ENCODE measurements at places on chromosomes 11 and 22. TPM values are rescaled to one million over a fixed set of nuclear protein-coding genes. Genes with fewer than 3 reads are reported as not detected.

Gene KCNK7
- 0.54 TPM for total RNA-seq

Gene TSPAN18
- 13.8 TPM for total RNA-seq

Gene MAFF
- 104 TPM for total RNA-seq

Gene ANO3
- 0.33 TPM for total RNA-seq

GRCh38 chr11:6297831-6298230, 22.5 kb downstream of the CAVIN3 start:
- no peak for DNase-seq

GRCh38 chr11:26958005-26958701, 35.8 kb upstream of the FIBIN start:
- no peak for DNase-seq

- DNase-seq = peak; percentile 85
Observed at GRCh38 chr11:47234669-47235100, 13.9 kb downstream of the ACP2 start.

DNA sequence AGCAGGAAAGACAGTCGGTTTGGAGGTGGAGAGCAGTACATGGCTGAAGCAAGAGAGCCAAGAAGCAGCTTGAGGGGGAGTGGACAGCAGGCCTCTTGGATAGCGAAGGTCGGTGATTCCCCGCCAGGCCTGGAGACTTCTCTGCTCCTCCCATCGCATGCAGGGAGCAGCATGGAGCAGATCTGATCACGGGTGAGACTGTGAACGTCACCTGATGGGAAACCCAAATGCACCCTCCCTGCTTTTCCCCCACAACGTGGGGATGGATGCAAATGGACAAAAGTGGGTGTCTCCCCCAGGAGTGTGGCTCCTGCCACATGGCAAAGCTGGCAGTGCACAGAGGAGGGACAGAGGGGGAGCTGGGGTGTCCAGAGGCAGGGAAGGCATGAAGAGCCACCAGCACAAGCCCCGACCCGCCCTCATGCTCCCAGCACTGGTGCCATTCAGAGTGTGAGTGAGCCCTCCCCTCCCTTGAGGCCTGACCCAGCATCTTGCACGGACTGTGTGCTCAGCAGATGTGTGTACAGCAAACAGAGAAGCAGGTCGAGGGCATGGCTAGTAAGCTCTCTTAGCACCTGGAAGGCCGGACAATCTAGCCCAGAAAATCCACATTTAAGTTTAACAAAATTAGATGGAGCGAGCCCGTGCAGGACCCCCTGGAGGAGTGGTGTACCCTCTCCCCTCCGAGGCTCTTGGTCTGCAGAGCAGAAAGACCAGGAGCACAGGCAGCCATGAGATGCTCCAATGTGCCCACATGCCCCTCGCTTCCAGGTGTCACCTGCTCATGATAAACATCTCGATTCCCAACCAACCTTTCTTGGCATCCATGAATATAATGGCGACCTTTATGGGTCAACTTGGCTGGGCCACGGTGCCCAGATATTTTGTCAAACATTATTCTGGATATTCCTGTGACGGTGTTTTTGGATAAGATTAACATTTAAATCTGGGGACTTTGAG, 661.7 kb downstream of the TBC1D22A start:
- DNase-seq = no peak

GRCh38 chr11:46176421-46176820, 55.2 kb upstream of the PHF21A start:
- DNase-seq = no peak

GRCh38 chr11:125408311-125408711, 87.8 kb downstream of the FEZ1 start:
- DNase-seq = peak; percentile 48

GRCh38 chr11:97815667-97816066, 1205.1 kb upstream of the CNTN5 start:
- DNase-seq = no peak

- no peak for DNase-seq
Observed at GRCh38 chr22:28736301-28737155, 5.1 kb downstream of the CHEK2 start.

DNA sequence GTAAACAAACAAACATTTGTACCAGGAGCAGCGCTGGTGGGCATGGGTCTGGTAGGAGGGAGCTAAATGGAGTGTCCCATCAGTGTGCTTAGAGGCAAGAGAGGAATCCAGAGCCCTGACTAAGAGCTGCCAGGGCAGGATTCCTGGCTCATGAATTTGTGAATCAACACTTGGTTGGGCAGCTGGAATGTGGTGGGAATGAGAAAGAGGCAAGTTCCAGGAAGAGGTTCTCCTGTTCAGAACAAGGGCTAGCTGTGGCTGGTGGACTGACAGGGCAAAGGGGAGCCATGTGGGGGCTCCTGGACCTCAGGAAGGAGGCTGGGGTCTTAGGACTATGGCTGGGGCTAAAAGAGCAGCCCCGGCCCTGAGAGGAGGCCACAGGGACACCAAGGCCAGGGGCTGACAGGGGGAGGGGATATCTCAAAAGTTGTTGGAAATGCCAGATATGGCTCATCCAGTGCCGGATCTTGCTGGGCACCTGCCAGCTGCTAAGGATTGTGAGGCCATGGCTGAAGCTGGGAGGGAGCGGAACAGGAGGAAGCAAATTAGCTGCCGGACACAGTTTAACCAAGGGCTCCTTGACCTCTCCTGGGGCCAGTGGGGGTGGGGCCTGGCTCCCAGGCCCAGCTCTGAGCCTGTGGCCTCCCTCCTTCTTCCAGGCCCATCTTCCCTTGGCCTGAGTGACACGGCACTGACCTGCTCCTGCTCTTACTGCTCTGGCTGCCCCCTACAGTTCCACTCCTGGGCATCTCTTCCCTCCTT, 14.6 kb upstream of the P2RY6 start:
- DNase-seq = peak; percentile 57

Measured in sigmoid colon (tissue), 7 donors.